ENCODE measurements at places on chromosomes 7 and 10.

GRCh38 chr10:103890688-103891087, 27.3 kb downstream of the STN1 start:
- no peak for DNase-seq

- DNase-seq = no peak
These were observed 21.5 kb downstream of the POLL start for GRCh38 chr10:101566333-101567164.

DNA sequence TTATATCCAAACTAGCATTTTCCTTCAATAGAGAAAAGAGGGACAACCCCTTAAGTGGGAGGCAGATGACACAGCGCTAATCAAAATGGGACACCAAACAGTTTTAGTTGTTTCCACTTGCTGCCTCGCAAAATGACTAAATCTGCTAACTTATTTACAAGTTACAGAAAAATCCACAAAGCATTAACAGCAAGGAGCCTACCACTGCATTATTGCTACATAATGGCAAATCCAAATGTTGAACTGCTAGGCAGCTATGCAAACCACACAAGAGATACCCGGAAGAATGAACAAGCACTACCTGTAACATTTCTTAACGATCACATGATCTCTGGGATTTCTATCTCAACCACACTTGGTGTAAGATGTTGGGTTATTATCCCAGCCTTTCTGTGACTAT, 96.7 kb downstream of the SFMBT2 start:
- DNase-seq = no peak

DNA sequence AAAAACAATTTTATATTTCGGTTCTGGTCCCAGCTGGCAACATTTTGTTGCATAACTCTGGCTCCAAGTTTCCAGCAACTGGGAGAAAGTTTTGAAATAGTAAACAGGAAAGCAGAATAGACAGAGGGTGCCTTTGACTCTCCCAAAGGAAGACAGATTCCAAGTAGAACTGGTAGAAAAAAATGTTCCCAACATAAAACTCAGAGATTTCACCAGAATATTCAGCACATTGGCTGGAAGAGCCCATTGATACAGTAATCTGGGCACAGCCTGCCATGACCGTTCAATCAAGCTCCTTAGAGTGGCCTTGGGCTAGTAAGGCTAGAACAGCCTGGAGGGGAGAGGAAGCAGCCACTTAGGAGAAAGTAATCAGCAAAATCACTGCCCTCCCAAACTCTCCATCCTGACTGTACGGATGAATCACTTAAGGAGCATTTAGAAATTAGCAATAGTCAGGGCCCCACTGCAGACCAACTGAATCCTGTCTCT, 120.4 kb downstream of the CUBN start:
- DNase-seq = no peak

- no peak for DNase-seq
These were observed 964 bp downstream of the FRMD4A start for GRCh38 chr10:14329746-14330173.

GRCh38 chr10:130432850-130433249, 296.7 kb downstream of the GLRX3 start:
- no peak for DNase-seq

GRCh38 chr7:150879345-150879744, 27.0 kb downstream of the AOC1 start:
- no peak for DNase-seq

- no peak for DNase-seq
These were observed 93.6 kb downstream of the LRMDA start for GRCh38 chr10:75525067-75525466.

DNA sequence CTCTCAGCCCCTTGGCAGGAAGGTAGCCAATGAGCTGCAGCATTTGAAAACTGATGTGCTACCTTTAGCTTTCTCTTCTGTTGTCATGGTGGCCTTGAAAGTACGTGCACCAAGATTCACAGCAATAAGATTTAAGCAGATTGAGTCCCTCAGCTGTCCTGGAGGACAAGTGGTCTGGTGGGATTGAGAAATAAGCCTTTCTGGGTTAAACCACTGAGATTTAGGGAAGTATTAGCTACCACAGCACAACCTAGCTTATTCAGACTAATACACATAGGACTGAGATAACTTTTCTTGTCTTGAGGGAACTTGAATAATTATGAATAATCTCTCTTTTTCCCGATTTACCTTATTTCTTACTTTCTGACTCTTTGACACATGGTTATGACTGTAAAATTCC, 324.0 kb downstream of the PTEN start:
- no peak for DNase-seq

DNA sequence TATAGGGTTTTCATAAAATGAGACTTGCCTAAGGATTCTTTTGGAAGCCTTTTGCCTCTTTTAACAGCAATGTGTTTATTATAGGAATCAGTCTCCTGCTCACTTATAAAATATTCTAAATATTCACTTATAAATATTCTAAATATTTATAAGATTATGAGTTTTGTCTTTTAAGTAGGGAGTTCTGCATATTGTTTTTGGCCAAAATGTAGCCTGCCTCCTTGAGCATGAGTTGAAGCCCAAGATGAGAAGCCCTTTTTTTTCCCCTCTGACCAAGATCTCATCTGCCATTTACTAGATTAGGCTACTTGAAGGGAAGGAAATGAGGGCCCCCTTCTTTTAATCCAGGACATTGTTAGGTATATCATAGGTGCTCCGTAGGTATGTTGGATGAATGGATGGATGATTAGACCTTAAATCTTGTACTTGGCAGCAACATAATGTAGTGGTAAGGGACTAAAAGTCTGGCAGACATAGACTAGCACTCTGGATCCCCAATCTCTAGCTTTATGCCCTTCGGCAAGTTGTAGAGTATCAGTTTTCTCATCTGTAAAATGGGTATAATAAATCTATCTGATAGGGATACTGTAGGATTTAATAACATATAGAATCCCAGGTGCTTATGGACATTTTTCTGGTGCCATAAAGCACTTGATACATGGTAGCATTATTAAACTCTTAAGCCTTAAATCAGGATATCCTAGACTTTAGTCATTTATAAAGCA, 59.1 kb downstream of the ARID5B start:
- no peak for DNase-seq

DNA sequence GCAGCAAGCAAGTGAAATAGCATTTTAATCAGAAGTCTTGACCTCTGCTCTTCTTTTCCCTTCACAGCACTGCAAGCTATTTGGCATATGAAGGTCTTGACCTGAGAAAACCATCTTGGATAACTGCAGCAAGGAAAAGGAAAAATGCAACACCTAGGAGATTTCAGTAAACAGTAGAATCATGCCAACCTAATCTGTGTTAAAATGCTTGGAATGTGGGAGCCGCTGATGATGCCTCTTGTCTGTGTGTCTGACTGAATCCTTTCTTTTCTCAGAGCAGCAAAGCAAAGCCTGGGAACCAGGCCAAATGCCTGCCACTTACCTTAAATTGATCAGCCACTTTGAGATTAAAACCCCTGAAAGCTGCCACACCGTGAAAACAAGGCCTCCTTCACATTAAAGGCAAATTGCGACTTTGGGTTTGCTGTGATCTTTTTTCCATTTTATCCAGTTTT, 80.4 kb upstream of the CDK6 start:
- no peak for DNase-seq

All from activated CD4-positive, CD25-positive, alpha-beta regulatory T cell (primary cell).